ENCODE measurements at places on chromosomes 7 and 10. TPM values are rescaled to one million over a fixed set of nuclear protein-coding genes. Genes with fewer than 3 reads are reported as not detected.
A peak's percentile ranks its signal among the peaks of the same experiment; 100 is the strongest.

- H3K4me1 ChIP-seq = peaks cover 22% of the 10 kb centered on the region
- DNase-seq = no peak
- H3K36me3 ChIP-seq = no peaks in the 10 kb centered on the region
- no peak overlapping the region for H3K27ac ChIP-seq
- no peak overlapping the region for H3K4me3 ChIP-seq
Observed at GRCh38 chr7:140669352-140669751, 3.4 kb upstream of the ADCK2 start.

GRCh38 chr7:66076462-66077329 lies 1.1 kb downstream of the ASL start:
- H3K36me3 ChIP-seq = no peaks in the 10 kb centered on the region
- no peaks in the 10 kb centered on the region for H3K4me1 ChIP-seq
- no peak overlapping the region for H3K27ac ChIP-seq
- DNase-seq = no peak
- no peaks in the 10 kb centered on the region for H3K27me3 ChIP-seq

- peak within 1 kb of the TSS; percentile 76 for H3K4me3 ChIP-seq
- no peaks in the 10 kb centered on the region for H3K36me3 ChIP-seq
- DNase-seq = peak; percentile 97
- H3K27ac ChIP-seq = peak within 1 kb of the TSS; percentile 81
- no peaks in the 10 kb centered on the region for H3K27me3 ChIP-seq
- H3K4me1 ChIP-seq = peaks cover 20% of the 10 kb centered on the region
Observed at GRCh38 chr10:74150204-74150989, at the start of gene AP3M1. AP3M1 (minus strand) TSS chr10:74150828; CDS start chr10:74138379, 12,449 bp downstream.

GRCh38 chr7:5543361-5543760 lies 119.7 kb upstream of the TNRC18 start:
- no peaks in the 10 kb centered on the region for H3K4me1 ChIP-seq
- DNase-seq = no peak
- H3K4me3 ChIP-seq = no peak overlapping the region
- H3K36me3 ChIP-seq = no peaks in the 10 kb centered on the region

- H3K36me3 ChIP-seq = no peaks in the 10 kb centered on the region
- no peak for DNase-seq
- no peak overlapping the region for H3K4me3 ChIP-seq
- no peaks in the 10 kb centered on the region for H3K27me3 ChIP-seq
- no peak overlapping the region for H3K27ac ChIP-seq
Observed at GRCh38 chr7:99314504-99314903, 11.2 kb upstream of the ARPC1A start.

ENTPD1 gene
- 2.0 TPM for total RNA-seq

MMP21 gene
- not detected for total RNA-seq

PODXL gene
- 698 TPM for total RNA-seq

CDNF gene
- total RNA-seq = 2.2 TPM

EPDR1 gene
- total RNA-seq = 13.8 TPM

All from GM23338 (cell line).